ENCODE measurements at places on chromosomes 1 and 21.

- peak; percentile 91 for DNase-seq
Measured at GRCh38 chr1:85313888-85314696, 37.7 kb upstream of the BCL10 start.

- no peak for DNase-seq
Measured at GRCh38 chr1:24297187-24297851, 21.8 kb upstream of the GRHL3 start.

DNA sequence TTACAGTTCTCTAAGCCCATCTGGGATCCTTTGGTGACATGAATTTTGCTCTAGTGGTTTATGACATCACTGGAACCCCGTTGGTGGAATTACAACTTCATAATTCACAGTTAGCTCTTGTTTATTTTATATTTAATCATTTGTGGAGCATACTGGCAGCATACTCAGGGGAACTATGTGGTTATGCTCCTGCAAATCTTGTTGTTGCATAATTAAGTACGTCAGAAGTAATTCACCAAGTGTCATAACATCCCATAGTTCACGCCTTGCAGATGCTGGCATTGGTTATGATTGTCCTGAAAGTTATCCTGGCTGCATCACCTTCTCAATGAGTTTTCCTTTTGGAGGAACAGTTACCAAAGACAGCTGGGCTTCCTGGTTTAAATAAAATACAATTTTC is 16.5 kb downstream of the PRRX1 start:
- DNase-seq, result no peak

GRCh38 chr21:15001857-15002606 is 62.8 kb downstream of the NRIP1 start:
- DNase-seq, result no peak

- no peak for DNase-seq
Measured at GRCh38 chr1:174274452-174274851, 115.1 kb downstream of the RABGAP1L start.

DNA sequence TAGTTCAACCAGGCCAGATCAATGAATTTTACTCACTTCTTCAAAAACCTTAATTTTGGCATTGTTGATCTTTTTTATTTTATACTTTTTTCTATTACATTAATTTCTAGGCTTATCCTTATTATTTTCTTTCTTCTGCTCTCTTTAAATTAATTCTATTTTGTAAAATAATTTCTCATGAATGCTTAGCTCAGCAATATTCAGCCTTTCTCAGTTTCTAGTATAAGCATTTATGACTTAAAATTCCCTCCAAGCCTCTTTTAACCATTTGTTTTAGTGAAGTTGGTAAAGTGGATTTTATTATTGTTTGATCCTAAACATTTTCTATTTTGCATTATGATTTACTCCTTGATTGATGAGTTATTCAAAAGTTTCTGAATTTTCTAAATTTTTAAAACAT is 20.6 kb upstream of the SAMD13 start:
- DNase-seq, result no peak

DNA sequence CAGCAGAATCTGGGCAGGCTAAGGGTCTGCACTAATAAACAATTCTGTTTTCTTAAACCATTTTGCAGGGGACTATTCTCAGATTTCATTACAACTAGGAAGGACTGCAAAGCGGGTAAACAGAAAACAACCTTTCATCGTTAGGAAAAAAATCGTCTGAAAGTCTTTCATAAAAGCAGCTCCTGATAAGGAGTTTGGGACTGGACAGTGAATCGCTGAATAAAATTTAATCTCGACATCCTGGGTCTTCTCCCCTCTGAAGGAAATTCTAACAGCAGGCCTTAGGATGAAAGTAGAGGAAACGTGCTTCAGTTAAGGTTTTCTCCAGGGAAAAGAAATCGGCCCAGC is 471 bp upstream of the MTF2 start:
- no peak for DNase-seq

- no peak for DNase-seq
Measured at GRCh38 chr21:31410499-31411131, 66.6 kb upstream of the TIAM1 start.

DNA sequence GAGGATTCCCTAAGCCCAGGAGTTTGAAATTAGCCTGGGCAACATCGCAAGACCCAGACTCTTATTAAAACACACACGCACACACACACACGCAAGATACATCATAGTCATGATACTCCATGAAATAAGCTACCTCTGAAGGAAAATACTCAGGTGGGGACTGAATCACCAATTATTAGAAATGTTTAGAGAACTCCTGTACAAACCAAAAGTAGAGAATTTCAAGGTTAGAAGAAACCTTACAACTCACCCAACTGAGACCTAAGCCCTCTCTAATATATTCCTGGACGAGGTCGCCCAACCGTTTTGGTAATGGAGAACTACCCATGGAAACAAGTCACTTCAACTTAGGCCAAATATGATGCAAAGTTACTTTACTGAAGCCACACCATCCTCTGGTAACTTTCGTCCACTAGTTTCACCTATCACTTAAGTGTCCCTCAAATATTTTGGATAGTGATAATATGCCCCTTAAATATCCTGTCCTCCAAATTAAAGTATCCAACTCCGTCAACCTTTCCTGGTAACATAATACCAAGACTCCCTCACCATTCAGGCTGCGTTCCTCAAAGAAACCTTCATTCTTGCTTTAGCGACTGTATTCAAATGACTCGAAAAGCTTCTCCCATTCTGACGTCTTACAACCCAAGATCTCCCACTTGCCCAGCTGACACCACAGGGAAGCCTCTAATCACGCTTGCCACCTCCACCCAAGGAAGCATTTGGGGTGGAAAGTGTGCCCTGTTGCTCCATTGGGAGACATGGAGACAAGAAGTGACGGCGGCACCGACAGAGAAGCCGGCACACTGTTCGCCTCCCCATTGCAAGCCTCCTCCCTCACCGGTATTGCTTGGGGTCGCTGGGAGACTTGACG is 856 bp downstream of the NRDC start:
- peak; percentile 53 for DNase-seq

DNA sequence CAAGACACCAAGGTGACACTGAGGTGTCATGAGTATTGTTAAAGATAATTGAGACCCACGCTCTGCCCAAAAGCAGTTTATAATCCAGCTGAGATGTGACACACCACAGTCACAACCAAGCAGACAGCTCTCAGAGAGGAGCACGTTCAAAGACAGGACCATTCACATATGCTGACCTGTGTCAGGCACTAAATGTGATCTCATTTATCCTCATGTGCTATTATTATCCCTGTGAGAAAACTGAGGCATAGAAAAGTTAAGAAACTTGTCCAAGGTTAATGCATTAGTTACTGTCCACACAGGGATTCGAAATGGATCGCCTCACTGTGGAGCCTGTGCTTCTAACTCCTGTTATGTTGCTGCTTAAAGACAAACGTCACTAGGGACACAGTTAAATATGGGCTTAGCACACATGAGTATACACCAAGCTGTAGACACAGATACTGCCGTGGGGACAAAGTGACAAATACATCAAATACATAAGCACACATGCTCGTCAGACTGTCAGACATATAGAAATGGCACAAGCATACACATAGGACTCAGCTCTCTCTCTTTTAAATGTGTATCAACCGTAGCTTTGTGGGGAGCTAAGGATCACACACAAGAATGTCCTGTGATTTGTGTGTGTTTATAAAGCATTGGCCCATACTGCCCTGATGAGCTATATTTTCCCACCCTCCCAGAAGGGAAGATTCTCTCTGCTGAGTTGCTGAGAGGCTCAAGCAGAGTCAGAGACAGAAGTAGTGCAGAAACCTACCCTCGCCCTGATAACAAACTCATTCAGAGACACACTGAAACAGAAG is 3.5 kb upstream of the IGSF8 start:
- peak; percentile 46 for DNase-seq

- peak; percentile 89 for DNase-seq
Measured at GRCh38 chr1:12464598-12465056, 153.4 kb downstream of the DHRS3 start.

DNA sequence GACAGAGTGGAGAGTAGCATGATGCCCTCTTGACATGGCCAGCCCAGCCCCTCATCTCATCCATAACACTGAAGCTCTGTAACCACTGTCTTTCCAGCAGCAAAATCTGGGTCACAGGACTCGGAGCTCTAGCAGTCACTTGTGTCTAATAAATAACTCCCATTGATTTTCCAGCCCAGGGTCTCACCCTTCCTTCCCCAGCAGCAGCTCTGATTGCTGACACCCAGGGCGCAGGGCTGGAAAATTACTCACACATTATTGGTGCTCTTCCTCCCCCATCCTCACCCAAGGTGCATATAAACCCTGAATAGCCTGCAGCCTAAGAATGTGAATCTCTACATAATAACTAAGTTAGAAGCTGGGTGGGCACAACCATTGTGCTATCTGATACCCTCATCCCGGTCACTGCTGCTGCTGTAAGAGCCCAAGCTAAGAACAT is 21.1 kb upstream of the OR10J5 start:
- DNase-seq, result no peak

DNA sequence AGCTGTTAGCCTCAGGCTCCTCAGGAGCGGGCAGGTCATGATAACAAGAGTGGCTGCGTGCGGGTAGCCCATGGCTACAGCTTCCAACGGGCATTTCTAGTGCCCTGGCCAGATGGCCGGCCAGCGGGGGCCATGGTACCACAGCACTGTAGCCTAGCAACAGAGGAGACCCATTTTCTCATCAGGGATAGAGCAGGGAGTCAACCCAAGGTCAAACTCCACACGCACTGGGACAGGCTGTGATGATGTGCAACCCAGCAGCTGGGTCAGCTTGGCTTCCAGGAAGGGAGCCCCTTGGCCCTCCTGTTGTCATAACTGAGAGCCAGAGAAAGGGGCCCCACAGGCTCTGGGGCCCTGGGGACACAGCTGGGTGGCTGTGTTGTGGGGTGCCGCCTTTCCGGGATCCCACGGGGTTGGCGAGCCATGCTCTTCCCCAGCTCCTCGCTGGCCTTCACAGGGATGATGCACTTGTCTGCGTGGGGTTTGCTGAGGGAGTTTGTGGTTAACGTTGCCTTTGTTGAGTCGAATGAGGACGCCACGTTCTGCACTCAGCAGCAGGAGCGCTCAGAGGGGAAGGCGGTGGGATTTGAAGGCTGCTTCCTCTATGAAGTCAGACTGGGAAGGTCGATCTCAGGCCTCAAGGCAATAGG is 46.3 kb downstream of the COL18A1 start:
- DNase-seq, result no peak

DNA sequence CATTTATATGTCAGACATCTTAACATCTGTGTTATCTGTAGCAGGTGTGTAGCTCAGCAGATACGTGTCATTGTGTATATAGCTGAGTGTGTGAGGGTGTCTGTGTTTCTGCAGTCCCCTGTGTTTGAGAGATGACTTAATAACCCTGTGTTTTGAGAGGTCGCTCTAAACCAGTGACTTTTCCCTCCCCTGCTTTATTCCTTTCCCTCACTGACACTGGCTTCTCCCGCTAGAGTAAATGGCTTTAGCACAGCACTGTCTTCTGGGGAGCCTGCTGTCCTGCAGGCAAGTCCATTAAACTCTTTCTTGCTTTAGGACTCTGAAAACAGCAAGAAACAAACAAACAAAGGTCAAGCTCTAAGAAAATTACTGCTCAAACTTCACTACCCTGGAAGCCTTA is 53.0 kb downstream of the VANGL1 start:
- DNase-seq, result no peak

GRCh38 chr1:44717156-44717555 is 13.8 kb downstream of the RNU5D-1 start:
- DNase-seq, result peak; percentile 53

DNA sequence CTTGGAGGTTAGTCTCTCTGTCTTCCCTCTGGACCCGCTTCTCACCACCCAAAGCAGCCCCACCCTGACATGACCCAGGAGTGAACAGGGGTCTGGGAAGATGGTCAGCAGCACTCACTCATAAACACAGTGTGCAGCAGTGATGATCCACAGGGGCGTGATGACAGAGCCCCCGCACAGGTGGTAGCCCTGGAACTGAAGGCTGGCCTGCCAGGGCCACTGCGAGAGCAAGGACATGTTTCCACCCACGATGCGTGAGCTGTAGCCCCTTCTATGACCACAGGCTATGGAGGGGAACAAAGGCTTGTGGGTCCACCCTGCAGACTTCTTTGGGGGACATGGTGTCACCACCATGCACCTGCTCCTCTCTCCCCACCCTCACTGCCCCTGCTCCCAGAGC is 12.9 kb downstream of the TMPRSS3 start:
- DNase-seq, result no peak

DNA sequence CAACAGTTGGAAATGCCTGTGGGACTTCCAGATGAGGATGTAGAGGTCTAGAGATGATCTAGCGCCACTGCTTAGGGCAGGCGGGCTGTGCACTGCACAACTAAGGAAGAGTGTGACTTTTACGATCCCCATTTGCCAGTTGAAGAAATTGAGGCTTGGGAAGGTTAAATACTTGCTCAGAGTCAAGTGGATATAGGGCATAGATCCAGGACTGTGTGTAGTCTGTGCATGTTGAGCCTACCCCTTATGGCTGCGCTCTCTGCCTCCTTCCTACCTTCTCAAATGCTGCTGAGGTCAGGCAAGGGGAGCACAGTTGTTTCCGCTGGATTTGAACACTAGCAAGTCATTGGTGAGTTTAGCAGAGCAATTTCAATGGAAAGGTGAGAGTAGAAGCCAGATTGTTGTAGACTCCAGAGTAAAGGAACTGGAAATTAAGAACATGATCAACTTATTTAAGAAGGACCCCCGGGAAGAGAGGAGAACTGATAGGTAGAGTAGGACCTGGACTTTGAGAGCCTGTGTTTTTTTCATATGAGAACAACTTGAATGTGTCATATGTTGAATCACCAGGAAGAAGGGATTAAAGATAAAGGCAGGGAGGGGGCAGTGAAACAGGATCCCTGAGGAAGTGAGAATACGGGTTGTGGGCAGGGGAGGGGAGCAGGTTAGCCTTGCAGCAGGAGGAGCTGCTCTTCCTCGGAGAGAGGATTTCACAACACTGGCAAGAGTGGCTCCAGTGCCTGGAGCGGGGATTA is 2.7 kb downstream of the CAPN2 start:
- DNase-seq, result peak; percentile 84

- DNase-seq, result no peak
Measured at GRCh38 chr1:60033066-60033465, 40.5 kb downstream of the C1orf87 start.

GRCh38 chr1:183506561-183506960 is 34.3 kb downstream of the SMG7 start:
- DNase-seq, result peak; percentile 34

- DNase-seq, result no peak
Measured at GRCh38 chr1:33195556-33195955, 13.7 kb upstream of the TRIM62 start.

DNA sequence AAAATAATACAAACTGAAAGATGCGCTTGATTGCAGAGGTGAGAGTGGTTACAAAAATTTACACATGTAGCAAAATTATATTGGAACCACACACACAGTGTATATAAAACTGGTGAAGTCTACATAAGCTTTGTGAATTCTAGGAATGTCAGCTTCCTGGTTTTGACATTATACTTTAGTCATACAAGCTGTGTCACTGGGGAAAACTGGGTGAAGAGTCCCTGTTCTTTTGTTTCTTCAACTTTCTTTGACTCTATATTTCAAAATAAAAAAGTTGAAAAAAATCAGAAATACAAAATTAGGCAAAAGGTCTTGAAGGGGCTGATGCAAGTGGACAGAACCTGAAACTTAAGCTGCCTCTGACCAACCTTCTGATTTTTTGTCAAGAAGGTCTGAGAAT is 3.0 kb downstream of the C1QC start:
- DNase-seq, result no peak

Measured in myocyte (in vitro differentiated cells).